Panc1 (cell line): ENCODE measurements at places on chromosomes 13 and 19.

DNA sequence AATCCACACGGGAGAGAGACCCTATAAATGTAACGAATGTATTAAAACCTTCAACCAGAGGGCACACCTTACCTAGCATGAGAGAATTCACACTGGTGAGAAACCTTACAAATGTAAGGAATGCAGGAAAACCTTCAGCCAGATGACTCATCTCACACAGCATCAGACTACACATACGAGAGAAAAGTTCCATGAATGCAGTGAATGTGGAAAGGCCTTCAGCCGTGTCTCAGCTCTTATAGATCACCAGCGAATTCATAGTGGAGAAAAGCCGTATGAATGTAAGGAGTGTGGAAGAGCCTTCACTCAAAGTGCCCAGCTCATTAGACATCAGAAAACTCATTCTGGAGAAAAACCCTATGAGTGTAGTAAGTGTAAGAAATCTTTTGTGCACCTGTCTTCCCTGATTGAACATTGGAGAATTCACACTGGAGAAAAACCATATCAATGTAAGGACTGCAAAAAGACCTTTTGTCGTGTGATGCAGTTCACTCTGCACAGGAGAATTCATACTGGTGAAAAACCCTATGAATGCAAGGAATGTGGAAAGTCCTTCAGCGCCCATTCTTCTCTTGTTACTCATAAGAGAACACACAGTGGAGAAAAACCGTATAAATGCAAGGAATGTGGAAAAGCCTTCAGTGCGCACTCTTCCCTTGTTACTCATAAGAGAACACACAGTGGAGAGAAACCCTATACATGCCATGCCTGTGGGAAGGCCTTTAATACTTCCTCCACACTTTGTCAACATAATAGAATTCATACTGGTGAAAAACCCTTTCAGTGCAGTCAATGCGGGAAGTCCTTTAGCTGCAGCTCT lies 16.0 kb downstream of the ZNF582 start:
- no peak for DNase-seq

- no peak for DNase-seq
Observed at GRCh38 chr19:14525729-14526128, 3.7 kb upstream of the TECR start.

DNA sequence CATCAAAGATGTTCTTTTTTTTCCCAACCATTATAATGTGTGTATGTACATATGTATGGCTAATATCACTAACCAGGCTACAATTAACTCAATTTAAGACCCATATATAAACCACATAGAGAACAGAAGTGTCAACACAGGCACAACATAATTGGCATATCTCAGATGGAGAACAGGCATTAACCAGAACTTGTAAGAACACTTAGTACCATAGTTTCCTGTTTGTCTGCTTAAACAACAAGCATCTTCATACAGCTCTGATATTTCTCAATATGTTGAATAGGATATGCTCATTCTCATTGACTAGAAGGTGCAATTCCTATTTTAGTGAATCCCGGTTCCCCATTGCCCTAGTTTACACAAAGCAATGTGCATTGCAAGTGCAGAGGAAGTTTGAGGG lies 116.9 kb upstream of the EDNRB start:
- no peak for DNase-seq

DNA sequence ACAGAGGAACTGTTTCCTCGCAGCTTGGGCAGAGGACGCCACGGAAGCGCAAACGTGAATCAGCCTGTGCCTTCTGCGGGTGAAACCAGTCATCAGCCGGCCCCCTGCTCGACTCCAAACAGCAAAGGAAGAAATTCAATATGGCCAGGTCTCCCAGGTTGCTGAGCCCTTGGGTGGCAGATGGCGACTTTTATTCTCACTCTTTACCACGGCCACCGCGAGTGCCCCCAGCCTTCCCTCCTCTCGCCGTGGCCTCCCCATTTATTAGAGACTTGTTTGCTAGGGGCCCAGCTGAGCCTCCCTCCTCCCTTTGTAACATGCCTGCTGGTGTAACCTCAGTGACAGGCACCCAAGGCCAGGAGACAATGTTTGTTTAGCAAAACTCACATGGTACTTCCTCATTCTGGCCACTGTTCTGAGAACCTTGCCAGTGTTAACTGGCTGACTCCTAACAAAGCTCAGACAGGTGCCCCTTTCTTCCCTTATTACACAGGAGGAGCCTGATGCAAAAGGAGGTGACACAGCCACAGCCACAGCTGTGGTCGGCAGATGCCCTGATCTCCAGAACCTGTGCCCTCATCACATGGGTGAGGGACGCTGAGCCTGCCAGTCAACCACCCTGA lies 5.8 kb downstream of the RAB20 start:
- DNase-seq: no peak

- no peak for DNase-seq
Observed at GRCh38 chr13:31223640-31224039, 23.9 kb downstream of the B3GLCT start.

DNA sequence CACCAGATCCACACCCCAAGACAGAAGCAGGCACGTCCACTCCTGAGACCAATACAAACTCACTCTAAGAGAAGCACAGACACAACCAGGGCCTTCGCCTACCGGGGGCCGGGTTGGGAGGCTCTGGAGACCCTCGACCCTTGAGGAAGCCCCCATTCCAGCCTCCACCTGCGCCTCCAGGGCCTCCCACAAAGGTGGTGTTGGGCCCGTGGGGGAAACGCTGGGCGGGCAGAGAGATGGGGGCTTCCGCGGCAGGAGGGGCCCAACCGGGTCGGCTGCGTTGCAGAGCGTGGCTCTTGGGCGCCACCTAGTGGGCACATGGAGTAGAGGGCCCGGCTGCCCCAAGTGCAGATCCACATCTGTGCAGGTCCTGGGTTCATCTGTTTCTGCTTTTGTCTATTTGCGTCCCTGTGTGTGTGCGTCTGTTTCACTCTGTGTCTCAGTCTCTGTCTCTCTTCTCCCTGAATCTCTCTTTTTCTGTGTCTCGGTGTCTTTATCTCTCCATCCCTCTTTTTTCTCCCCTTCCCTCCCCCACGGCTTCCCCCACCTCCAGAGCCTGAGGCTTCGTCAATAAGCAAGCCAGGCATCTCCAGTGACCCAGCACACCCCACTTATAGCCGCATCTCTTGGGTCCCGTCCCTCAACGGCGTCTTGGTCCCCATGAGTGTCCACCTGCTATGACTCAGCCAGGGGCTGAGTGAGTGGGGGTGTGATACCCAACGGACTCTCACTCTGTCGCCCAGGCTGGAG lies 10.5 kb upstream of the TINCR start:
- DNase-seq: peak; percentile 38
